ENCODE measurements at places on chromosomes 12 and 14.

DNA sequence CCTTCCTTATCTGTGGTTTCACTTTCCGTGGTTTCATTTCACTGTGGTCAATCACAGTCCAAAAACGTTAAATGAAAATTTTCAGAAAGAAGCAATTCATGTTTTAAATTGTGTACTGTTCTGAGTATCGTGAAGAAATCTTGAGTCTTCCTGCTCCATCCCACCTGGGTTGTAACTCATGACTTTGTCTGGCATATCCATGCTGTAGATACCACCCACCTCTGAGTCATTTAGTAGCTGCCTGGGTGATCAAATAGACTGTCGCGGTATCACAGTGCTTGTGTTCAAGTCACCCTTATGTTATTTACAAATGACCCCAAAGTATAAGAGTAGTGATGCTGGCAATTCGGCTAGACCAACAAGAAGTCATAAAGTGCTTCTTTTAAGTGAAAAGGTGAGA is 521.2 kb downstream of the AACS start:
- no peak for DNase-seq

- DNase-seq = no peak
Measured at GRCh38 chr12:108768591-108769500, 37.5 kb upstream of the CORO1C start.

DNA sequence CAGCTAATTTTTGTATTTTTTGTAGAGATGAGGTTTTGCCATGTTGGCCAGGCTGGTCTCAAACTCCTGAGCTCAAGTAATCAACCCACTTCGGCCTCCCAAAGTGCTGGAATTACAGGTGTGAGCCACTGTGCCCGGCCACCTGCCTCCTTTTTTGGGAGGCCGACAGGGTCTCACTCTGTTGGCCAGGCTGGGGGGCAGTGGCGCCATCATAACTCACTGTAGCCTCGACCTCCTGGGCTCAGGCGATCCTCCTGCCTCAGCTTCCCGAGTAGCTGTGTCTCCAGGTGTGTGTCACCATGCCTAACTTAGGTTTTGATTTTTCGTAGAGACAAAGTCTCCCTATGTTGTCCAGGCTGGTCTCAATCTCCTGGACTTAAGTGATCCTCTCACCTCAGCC is 70.7 kb downstream of the AACS start:
- DNase-seq = no peak

DNA sequence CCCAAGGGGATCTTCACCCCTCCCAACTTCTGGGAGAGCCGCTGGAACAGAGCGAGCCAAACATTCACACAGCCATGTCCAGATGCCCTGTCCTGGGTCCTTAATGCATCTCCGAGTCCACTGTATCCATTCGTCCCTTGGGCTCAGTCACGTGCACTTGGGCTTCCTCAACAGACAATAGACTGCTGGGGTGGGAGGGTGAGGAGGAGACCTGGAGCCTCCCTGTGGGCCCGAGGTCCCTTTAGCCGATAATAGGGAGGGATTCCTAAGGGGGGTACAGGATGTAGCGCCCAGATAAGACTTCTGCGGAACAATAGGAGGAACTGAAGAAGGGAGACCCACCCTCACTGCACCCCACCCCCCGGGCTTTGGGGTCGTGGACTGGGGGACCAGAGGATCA is 6.7 kb downstream of the ARHGEF25 start:
- no peak for DNase-seq

DNA sequence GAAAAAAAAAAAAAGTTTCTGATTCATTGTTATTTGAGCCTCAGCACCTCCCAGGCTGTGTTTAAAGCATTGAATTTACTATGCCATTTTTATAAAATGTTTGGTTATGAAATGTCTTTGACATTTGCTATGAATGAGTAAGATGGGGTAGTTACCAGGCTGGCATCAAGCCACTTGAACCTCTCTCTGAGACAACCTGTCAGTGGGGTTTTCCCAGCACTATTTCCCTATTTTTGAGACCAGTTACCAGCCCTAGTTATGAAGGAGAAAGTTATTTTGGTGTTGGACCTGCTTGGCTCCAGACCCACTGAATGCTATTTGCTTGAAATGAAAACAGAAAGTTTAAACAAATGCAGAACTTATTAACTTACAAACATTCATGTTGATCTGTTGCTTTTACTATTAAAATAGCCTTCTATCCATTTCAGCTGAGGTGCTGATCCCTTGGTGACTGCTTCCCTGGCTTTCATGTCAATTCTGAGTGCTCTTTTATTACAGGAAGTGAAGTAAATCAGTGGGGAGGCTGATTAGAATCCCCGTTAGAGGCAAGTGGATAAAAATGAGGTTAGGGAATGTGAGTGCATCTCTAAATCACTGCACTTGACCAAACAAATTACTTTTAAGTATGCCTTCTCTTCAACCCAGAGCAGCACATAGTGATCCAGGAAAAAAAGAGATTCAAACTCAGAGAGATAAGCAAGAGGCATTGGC is 37.8 kb downstream of the LLPH start:
- no peak for DNase-seq

DNA sequence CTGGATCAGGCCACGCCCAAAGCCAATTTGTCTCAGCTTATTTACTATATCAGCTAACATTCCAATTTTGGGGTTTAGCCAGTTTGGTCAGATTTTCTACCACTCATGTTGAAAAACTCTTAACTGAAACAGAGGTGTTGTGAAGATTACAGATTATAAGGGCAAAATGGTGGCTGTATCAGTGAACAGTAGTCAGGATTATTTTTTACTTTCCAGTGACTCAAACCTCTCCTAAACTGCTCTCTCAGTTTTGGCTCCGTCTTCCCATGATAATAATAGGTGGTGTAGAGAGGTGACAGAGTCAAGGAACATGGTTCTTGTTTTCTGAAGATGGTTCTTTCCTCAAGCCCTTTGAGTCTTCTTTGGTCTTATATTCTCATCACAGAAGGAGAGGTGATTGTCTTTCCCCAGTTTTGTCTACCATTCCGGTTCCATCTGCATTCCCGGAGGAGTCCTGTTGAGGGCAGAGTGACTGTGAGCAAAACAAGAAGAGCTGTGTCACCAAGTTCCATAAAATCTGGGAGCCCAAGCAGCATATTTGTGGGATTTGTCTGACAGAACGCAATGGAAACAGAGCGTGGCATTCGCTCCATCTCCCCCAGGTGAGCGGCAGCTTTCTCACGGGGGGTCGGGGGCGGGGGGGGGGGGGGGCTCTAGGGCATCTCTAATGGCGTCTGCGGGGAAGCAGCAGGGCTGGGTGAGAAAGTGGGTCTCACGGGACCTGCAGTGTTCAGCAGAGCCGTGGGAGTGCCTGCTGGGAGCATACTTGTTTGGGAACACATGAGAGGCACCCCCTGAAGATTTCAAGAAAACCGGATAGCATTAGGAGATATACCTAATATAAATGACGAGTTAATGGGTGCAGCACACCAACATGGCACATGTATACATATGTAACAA is 59.1 kb downstream of the TBC1D30 start:
- DNase-seq = no peak

DNA sequence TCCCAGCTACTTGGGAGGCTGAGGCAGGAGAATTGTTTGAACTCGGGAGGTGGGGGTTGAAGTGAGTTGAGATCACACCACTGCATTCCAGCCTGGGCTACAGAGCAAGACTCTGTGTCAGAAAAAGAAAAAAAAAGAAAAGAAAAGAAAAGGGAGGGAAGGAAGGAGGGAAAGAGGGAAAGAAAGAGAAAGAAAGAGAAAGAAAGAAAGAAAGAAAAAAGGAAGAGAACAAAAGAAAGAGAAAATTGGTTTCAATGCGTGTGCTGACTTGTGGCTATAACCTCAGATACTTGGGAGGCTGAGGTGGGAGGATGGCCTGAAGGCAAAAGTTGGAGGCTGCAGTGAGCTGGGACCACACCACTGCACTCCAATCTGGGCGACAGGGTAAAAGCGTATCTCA is 128.4 kb upstream of the TBX3 start:
- DNase-seq = no peak

DNA sequence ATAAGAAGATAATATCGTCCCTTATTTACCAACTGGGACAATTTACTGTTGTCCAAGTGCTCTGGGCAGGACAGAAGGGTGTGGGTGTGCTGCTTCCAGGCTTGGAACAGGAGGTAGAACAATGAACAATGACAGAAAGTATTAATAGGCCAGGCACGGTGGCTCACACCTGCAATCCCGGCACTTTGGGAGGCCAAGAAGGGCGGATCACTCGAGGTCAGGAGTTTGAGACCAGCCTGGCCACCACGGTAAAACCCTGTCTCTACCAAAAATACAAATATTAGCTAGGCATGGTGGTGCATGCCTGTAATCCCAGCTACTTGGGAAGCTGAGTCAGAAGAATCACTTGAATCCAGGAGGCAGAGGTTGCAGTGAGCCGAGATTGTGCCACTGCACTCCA is 2.5 kb downstream of the IFI27 start:
- no peak for DNase-seq

DNA sequence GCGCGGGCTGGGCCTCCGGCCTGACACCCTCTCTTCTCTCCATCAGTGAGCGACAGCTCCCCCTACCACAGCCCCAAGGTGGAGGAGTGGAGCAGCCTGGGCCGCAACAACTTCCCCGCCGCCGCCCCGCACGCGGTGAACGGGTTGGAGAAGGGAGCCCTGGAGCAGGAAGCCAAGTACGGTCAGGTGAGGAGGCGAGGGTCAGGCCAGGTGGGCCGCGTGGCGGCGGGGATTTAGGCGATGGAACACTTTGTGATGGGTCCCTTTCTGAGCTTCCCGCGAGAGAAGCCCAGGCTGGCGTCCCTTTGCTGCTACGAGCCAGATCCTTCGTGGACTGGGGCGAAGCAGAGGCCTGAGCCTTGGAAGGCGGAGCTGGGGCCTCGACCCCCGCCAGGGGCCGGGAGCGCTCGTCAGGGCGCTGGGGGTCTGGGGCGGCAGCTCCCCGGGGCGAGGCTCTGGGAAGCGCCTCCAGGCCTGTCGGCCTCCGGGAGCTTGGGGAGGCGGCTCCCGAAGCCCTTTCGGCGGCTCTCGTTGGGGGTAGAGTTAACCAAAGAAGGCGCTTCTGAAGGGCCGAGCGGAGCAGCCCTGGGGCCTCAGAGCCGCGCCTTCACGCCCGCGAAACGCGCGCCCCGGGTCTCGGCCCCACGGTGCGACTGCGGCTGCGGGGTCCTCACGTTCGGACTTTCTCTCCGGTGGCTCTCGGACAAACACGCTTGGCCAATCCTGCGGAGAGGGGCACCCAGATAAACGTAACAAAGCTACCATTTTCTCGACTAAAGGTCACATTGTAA is 5.0 kb downstream of the PAX9 start:
- no peak for DNase-seq

Measured in stimulated activated CD8-positive, alpha-beta memory T cell treated with anti-CD3 and anti-CD28 coated beads, Interleukin-15, amount 100 ng/mL, for 4 hours (primary cell).